Liver (tissue), 10 donors: ENCODE measurements at places on chromosomes 2 and 18. TPM values are rescaled to one million over a fixed set of nuclear protein-coding genes. Genes with fewer than 3 reads are reported as not detected.

- no peak overlapping the region for H3K4me3 ChIP-seq
- H3K36me3 ChIP-seq: peaks cover 3% of the 10 kb centered on the region
- H3K27ac ChIP-seq: no peak overlapping the region
- peaks cover 3% of the 10 kb centered on the region for H3K4me1 ChIP-seq
- no peak for DNase-seq
Observed at GRCh38 chr18:46037512-46038305, 34.4 kb downstream of the PSTPIP2 start.

RAB6C gene
- not detected for polyA plus RNA-seq

DNA sequence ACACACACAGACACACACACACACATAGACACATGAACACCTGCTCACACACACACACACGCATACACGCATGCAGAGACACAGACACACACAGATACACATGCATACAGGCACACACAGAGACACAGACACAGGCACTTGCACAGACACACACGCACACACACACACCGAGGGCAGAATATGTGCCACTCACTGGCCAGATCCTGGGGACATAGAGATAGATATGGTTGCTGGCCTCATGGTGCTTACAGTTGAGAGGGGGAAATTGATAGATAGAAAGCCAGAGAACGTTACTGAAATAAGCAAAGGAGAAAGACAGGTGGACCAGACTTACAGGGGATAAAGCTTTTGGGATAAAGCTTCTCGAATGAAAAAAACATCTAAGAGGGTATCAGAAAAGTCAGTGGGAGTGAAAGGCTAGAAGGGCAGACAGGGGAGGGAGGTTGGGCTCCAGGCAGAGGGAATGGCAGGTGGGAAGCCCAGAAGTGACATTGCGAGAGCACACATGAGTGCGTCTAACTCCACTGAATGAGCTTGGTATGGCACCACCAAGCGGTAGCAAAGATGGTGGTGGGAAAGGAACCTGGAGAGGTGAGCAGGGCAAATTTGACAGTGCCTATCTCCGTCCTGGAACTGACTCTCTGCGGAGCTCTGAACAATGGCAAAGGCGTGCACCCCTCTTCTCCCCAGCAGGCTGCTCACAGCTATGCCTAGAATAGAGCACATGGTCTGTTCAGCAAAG, 390.1 kb upstream of the TRIB2 start:
- no peak overlapping the region for H3K4me3 ChIP-seq
- peaks cover 2% of the 10 kb centered on the region for H3K27me3 ChIP-seq
- H3K27ac ChIP-seq: no peak overlapping the region
- H3K36me3 ChIP-seq: no peaks in the 10 kb centered on the region
- H3K4me1 ChIP-seq: no peaks in the 10 kb centered on the region
- no peak for DNase-seq

GRCh38 chr2:28360718-28361293, 31.9 kb upstream of the FOSL2 start:
- H3K4me3 ChIP-seq: no peak overlapping the region
- H3K27ac ChIP-seq: no peak overlapping the region
- peaks cover 11% of the 10 kb centered on the region for H3K4me1 ChIP-seq
- H3K36me3 ChIP-seq: no peaks in the 10 kb centered on the region
- no peaks in the 10 kb centered on the region for H3K27me3 ChIP-seq

ABCG8 gene
- 46.9 TPM for polyA plus RNA-seq

GRCh38 chr2:71540818-71541217, 87.5 kb downstream of the DYSF start:
- no peak overlapping the region for H3K4me3 ChIP-seq
- H3K36me3 ChIP-seq: no peaks in the 10 kb centered on the region
- no peak overlapping the region for H3K27ac ChIP-seq

CHRNG gene
- polyA plus RNA-seq: not detected

- no peak for DNase-seq
- no peaks in the 10 kb centered on the region for H3K36me3 ChIP-seq
- no peaks in the 10 kb centered on the region for H3K27me3 ChIP-seq
- no peak overlapping the region for H3K4me3 ChIP-seq
- no peak overlapping the region for H3K27ac ChIP-seq
Observed at GRCh38 chr2:204357286-204357685, 188.0 kb upstream of the PARD3B start.

DNA sequence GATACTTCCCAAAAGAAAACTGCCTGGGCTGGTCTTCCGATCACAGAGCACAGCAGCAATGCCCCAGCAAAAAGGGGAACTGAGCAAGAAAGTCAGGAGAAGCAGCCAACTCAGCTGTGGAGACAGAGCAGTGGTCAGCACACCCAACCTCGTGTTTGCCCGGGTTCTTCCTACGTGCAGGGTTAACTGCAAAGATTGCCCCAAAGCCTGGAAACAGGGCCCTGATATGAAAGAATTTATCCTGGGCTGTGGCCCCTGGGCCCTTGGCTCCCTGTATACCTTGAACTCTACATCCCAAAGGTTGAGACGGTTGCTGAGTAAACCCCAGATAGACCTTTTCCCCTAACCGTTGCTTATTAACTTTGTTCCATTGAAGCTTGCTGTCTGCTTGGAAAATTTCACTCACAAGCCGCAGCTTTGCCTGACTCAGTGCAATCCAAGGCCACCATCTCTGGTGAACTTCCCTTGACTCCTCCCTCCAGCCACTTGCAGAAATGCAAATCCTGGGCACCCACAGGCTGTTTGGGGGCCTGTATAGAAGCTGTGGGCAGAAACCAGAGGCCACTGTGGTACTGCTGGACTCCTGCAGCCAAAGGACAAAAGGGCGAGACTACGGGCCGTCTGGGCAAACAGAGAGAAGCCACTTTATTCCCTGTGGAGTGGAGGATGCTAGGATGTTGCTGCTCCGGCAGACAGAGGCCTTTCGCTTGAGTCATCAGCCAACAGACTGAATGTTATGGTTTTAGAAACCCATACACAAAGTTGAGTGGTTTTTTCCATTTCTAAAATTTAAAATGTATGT, 18.2 kb downstream of the NRP2 start:
- H3K27ac ChIP-seq: peak overlapping the region; percentile 7
- H3K27me3 ChIP-seq: no peaks in the 10 kb centered on the region
- H3K4me3 ChIP-seq: no peak overlapping the region
- DNase-seq: no peak
- no peaks in the 10 kb centered on the region for H3K4me1 ChIP-seq
